Lower lobe of right lung (tissue), 2 donors: ENCODE measurements at places on chromosomes 7 and 10. TPM values are rescaled to one million over a fixed set of nuclear protein-coding genes. Genes with fewer than 3 reads are reported as not detected.

GRCh38 chr7:34939175-34939574, 98.1 kb downstream of the DPY19L1 start:
- no peak for DNase-seq

GRCh38 chr10:132141076-132141475, 45.7 kb upstream of the DPYSL4 start:
- peak; percentile 23 for DNase-seq

DNA sequence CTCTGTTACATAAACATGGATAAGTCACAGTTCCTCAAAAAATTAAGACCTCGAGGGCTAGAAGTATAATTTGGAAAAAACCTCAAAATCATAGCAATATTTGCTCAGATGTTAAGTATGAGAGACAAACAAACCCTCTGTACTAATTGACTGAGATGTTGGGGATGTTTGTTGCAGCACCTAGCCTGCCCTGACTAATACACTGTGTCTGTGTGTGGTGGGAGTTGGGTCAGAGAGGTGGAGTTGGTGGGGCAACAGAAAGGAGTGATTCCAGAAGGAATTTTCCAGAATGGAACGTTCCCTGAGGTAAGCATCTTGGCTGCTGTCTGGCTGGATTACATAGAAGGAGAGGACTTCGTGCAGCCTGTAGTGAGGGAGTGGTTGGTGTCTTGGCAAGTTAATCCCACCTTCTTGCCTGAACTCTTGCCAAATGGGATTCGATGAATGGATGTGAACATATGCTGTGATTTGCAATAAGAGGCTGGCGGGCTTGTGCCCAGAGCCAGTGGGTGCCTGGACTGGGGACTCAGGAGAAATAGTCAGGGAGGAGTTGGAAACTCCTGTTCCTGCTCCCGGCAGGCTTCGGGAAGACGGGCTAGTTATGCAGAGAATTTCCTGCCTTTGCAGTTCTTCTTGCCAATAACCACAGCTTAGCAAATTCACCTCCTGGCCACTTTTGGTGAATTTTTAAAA, 9.3 kb upstream of the FAM180A start:
- no peak for DNase-seq

DNA sequence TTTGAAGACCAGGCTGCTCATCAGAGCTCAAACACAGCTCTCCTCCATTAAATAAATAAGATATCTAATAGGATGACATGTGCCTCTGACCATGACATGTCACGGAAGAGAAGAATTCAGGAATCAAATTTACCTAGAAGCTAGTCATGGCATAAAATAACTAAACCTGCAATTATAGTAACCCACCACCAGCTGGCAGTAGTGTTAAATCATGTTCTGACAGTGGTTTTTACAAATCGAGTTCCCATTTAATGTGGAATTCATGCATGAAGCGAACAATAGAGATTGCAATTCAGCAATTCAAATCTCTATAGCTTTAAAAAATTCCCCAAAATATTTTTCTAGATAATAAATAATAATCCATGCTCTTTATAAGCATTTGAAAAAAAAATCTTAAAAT, 74.6 kb upstream of the IKZF1 start:
- DNase-seq = no peak

GRCh38 chr10:104329735-104330134, 8.5 kb downstream of the ITPRIP start:
- no peak for DNase-seq

GRCh38 chr10:45422866-45423659, 49.0 kb downstream of the ALOX5 start:
- no peak for DNase-seq

- DNase-seq = no peak
These were observed 277.7 kb downstream of the ZEB1 start for GRCh38 chr10:31596765-31597164.

- DNase-seq = no peak
These were observed 126.0 kb downstream of the SGMS1 start for GRCh38 chr10:50497758-50498157.

DNA sequence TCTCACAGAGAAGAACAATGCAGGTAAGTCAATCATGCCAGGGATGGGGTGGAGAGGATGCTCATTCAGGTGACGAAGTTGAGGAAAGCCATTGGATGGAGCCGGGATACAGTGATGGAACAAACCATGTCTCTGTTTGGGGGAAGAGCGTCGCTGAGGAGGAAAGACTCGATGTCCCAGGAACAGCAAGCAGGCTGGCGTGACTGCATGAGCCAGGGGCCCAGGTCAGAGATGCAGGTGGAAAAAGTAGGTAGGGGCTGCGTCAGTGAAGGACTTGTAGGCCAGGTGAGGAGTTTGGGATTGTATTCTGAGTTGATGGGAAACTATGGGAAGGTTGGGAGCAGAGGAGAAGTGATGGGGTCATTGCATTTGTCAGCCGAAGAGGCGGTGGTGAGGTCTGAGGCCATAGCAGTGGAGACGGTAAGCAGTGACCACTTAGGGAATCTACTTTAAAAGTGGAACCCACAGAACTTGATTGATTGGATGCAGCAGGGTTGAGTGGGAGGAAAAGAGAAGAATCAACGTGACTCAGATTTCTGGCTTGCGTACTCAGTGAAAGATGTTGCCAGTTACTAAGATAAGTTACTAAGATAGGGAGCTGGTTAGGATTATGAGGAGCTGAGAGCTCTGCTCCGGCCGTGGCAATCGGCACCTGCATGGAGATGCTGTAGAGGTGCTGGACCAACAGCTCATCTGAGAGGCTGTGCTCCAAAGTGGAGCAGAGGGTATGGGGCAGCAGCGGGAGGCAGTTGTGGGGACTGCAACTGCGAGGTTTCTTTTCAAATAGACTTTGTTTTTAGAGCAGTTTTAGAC, 12.5 kb upstream of the IL2RA start:
- no peak for DNase-seq

DNA sequence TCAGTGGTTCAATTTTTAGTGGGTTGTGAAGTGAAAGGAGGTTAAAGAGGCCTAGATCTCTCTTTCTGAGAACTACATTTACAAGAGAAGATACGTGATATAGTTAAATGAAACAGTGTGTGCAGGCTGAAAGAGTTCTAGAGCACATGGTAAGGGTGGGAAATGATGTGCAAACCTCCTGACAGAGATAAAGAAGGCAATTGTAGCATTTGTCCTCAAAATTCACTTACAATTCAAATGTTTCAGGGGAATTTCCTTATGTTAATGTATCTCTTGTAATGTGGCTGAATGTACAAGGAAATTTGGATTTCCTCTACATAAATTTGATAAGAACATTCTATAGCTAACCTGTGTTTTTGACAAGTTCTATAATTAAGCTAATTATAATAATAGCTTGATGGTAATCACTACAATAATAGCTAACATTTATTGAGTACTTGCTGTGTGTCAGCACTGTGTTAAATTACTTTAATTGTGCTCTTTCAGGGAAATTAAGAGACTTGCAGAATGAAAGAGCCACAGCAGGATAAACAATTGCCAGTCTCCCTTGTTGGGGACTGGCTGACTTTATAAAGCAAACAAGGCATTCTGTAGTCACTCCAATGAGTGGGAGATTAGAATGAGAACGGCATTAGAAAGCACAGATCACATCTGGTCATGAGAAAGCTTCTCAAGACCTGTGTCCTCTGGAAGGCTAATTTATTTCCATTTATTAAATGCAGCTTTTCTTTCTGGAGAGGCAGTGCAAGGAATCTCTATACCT, 139.7 kb upstream of the TMEM72 start:
- no peak for DNase-seq

DNA sequence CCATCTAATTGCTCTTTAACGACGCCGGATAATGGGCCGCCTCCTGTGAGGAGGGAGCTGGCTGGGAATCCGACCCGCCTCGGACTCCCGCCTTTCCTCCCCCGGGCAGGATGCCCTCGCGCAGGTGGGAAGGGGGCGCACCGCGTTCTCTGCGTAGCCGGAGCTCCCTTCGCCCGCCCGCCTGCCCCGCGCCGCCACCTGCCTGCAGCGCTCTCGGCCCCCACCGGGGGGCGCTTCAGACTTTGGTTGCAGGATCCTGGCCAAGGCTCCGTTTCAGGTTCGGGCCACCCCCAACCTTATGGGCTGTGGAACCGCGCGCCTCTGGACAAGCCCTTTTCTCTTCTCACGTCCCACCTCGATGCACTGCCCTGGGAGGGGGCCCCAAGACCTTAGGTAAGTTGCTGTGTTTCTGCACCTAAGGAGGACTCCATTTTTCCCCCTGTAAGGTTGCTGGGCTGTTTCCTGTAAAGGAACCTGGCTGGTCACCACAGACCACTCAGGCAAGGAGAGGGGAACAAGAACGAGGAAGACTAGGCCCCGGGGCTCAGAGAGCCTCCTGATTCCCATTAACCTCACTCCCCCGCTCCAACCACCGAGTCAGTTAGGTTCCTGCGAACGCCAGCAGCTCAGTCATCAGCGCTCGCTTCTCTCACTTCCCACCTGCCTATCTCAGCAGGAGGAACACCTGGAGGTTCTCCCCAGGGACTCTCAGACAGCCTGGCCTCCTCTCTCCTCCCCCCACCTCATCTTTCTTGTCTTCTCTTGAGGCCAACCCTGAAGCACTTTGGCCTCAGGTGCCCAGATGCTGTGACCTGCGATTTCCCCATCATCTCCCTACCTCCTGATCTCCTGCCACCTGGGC, 11.3 kb upstream of the KAZALD1 start:
- peak; percentile 79 for DNase-seq

- no peak for DNase-seq
These were observed 4.9 kb downstream of the CCDC6 start for GRCh38 chr10:59901470-59901869.

DNA sequence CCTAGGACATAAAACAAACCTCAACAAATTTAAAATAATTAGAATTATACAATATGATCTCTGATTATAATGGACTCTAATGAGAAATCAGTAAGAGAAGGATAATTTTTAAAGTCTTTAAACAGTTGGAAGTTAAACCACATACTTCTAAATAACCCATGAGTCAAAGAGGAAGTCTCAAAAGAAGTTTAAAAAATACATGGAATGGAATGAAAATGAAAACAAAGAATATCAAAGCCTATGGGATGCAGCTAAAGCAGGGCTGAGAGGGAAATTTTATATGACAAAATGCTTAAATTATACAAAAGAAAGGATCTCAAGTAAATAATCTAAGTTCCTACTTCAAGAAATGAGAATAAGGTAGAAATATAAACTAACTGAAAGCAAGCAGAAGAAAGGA, 460.5 kb downstream of the RPS24 start:
- no peak for DNase-seq

- DNase-seq = no peak
These were observed 163.5 kb upstream of the LYZL2 start for GRCh38 chr10:30793093-30793492.

GRCh38 chr7:69122953-69123352, 475.3 kb upstream of the AUTS2 start:
- DNase-seq = no peak

GRCh38 chr10:81696609-81697388, 178.2 kb upstream of the NRG3 start:
- no peak for DNase-seq

- no peak for DNase-seq
These were observed 97.3 kb downstream of the MYO3A start for GRCh38 chr10:26031300-26031699.

- DNase-seq = no peak
These were observed 7.8 kb downstream of the C1GALT1 start for GRCh38 chr7:7190142-7190541.

DNA sequence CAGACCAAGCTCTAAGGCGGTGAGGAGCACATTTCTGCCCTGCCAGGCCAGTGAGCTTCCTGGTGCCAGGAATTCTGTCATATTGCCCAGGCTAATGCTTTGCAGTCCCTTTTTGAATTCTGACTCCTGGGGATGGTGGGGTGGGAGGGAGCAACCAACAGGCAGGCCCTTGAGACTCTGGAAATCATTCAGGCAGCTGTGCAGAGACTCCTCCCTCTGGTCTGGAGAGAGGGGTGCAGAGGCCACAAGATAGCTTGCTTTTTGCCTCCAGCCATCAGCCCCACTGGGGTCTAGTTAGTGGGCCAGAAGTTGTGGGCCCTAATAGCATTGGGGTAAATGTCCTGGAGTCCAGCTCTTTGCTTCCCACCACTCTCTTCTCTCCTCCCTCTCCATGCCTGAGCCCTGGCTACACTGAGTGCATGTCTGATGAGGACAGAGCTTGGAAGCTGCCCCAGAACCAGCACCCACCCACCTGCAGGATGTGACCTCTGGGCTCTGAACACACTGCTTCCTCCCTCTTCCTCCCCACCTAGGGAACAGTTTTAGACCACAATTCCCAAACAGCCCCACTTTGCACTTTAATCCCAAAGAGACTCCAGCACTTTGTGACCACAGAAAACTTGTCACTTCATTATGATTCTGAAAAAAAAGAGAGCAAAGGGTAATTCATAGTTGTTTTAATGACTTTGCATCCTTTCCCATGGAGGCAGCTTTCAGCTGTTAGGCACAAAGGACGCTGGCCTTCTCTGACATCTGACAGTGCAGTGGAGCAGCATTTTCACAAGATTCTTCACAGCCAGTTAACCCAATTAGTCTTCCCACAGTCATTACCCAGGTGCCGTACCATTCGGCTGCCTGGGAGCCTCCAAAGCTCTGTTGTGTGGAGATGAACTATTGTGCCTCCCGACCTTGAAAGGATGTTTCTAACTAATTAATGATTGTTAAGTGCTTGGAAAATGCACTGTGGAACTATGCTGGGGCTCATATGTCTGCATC, 262.5 kb downstream of the TRIL start:
- DNase-seq = no peak

DNA sequence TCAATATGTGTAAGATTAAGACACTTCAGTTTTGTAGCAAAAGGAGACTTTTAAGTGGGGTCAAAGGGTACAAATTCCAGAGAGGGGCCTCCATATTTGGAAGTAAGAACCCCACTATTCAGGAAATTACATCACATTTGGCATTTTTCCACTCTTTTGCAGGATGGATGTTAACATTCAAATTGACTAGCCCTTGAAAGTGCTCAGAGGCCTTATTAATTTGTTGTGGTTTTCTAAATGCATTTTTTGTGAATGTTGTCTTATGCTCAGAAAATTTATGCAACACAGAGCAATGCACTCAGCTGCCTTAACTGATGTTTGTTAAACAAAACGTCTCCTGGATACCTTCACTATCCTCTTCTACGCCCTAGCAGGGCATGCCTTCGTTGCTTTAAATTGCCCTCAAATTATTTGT, 50.9 kb upstream of the PDLIM1 start:
- no peak for DNase-seq

DNA sequence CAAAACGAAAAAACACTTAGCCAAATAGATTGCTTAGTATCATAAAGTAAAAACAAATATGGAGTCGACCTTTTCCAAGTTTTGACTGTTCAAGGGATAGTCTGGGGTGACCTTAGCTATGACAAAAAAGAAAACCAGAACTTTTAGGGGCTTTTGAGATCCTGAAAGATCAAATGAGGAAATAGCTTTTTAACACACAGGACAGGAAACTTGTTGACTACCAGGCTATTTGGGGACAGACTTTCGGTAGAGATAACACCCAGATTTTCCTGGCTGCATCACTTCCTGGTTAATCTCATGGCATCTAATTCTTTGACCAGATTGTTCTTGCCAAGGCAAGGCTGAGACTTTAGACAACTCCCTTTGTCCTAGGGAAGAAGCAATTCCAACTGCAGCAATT, 34.5 kb upstream of the EGR2 start:
- no peak for DNase-seq

The ATOH7 gene
- total RNA-seq = not detected

The UPK3BL2 gene
- total RNA-seq = 26.9 TPM

The LRRC17 gene
- 1.5 TPM for total RNA-seq

The AKR1C3 gene
- total RNA-seq = 84.4 TPM

The SDK1 gene
- 10.0 TPM for total RNA-seq

The STEAP1 gene
- 8.2 TPM for total RNA-seq
